Ovary (tissue), 10 donors: ENCODE measurements at places on chromosomes 12 and 14. TPM values are rescaled to one million over a fixed set of nuclear protein-coding genes. Genes with fewer than 3 reads are reported as not detected.

The C12orf54 gene
- polyA plus RNA-seq = 0.67 TPM

The KRT74 gene
- not detected for polyA plus RNA-seq

The TAS2R13 gene
- polyA plus RNA-seq = 0.15 TPM

The MMP14 gene
- 156 TPM for polyA plus RNA-seq

The CLEC2A gene
- not detected for polyA plus RNA-seq

The VDR gene
- polyA plus RNA-seq = 0.31 TPM

The STXBP6 gene
- 3.6 TPM for polyA plus RNA-seq

The TMEM263 gene
- polyA plus RNA-seq = 28.8 TPM

The CD4 gene
- polyA plus RNA-seq = 40.2 TPM

The DPPA3 gene
- polyA plus RNA-seq = 1.3 TPM

The PRIMA1 gene
- polyA plus RNA-seq = 2.4 TPM

The CPM gene
- 62.9 TPM for polyA plus RNA-seq

The OLR1 gene
- polyA plus RNA-seq = 0.48 TPM

The HIGD1C gene
- polyA plus RNA-seq = not detected

The EP400 gene
- 33.4 TPM for polyA plus RNA-seq

The LRRK2 gene
- polyA plus RNA-seq = 8.1 TPM

The DDX23 gene
- polyA plus RNA-seq = 108 TPM

The INHBC gene
- polyA plus RNA-seq = 0.07 TPM

The RASAL1 gene
- polyA plus RNA-seq = 0.42 TPM

The INSM2 gene
- not detected for polyA plus RNA-seq

The SOX5 gene
- polyA plus RNA-seq = 6.2 TPM

The CYP27B1 gene
- polyA plus RNA-seq = 0.18 TPM
